ENCODE measurements at places on chromosomes 13 and 19. TPM values are rescaled to one million over a fixed set of nuclear protein-coding genes. Genes with fewer than 3 reads are reported as not detected.

- H3K4me1 ChIP-seq = peaks cover 6% of the 10 kb centered on the region
- H3K27me3 ChIP-seq = peaks cover 25% of the 10 kb centered on the region
- no peak overlapping the region for H3K4me3 ChIP-seq
- DNase-seq = no peak
- peaks cover 6% of the 10 kb centered on the region for H3K36me3 ChIP-seq
These were observed 13.6 kb downstream of the KLK4 start for GRCh38 chr19:50897612-50898011.

GRCh38 chr13:44308352-44308751 is 65.3 kb upstream of the SERP2 start:
- no peak overlapping the region for H3K4me3 ChIP-seq
- H3K4me1 ChIP-seq = peaks cover 77% of the 10 kb centered on the region
- no peak overlapping the region for H3K27ac ChIP-seq

GRCh38 chr13:85462792-85463425 is 336.3 kb downstream of the SLITRK6 start:
- no peak overlapping the region for H3K27ac ChIP-seq
- H3K27me3 ChIP-seq = no peaks in the 10 kb centered on the region
- H3K36me3 ChIP-seq = no peaks in the 10 kb centered on the region

ZNF66 gene
- 10.5 TPM for total RNA-seq

ZNF534 gene
- not detected for total RNA-seq

DNA sequence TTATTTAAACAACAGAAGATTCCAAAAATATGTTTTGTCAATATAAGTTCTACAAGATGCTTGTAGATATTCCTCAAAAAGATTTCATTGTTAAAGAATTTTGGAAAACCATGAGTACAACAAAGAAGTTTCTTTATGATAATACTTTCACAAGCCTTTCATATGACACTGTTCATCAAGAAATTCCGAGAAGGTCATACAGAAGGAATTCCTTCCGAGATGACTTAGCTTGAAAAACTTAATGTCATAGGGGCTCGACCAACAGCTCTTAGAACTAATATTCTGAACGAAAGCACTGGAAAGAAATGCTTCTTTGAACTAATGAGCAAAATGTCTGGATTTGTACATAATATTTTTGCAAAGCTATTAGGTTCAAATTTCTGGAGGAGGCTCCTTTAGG is 403.4 kb downstream of the KLF5 start:
- peaks cover 6% of the 10 kb centered on the region for H3K27me3 ChIP-seq
- no peak overlapping the region for H3K27ac ChIP-seq
- no peaks in the 10 kb centered on the region for H3K36me3 ChIP-seq
- H3K4me1 ChIP-seq = no peaks in the 10 kb centered on the region

Data from activated T-cell treated with anti-CD3 and anti-CD28 coated beads, Interleukin-2, amount 50 U/mL, for 72 hours (primary cell).